ENCODE measurements at places on chromosomes 7 and 10.

DNA sequence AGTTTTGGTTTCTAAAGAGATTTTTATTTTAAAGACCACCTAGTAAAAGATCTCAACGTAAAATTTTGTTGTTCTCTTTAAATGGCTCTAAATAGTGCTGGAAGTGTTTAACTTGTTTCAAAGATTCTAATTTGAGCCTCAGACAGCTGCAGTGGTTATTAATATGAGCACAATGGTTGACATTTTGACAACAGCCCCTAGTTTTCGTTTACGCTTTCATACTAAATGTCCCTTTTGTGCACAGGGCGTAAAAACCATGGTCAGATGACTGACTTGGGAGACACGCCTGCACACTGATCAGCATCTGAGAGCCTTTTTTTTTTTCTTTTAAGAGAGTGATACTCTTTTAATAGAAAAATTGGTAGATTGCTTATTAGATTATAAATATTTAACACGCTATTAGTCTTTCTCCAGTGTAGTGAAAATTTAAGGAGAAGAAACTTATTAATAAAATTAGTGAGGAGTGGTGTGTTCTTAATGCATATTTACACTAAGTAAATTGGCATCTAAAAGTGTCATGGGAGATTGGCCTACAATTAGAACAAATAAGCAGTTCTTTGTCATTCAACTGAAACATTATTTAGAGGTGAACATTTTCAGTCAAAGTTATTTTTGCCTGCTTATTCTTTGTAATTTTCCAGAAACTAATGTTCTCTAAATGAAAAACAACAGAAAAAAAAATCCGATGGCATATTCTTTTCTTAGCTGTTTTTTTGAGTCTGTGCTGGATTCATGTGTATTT is 182.8 kb upstream of the PHYHIPL start:
- DNase-seq = no peak

DNA sequence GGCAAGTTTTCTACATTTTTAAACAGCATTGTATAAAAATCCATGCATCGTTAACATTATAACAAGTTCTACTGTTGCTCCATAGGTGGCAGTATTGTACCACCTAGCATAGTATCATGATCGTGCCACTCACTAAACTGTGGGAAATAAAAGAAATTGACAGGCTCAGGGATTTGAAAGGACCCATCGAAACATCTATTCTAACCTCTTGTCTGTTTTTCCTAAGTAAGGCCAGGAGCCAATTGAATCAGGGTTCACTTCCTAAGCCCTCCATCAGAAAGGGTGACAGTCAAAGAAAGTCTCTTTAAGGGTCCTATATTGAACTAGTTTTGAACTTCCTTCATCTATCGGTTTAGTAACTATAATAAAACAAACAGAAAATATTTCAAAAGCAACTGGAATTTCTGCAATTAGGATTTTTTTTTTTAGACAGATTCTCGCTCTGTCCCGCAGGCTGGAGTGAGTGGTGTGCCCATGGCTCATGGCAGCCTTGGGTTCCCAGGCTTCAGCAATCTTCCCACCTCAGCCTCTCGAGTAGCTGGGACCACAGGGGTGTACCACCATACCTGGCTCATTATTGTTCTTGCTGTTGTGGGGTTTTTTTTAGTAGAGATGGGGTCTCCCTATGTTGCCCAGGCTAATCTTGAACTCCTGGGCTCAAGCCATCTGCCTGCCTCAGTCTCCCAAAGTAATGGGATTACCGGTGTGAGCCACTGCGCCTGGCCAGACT is 9.4 kb downstream of the HACD1 start:
- DNase-seq = peak; percentile 19

DNA sequence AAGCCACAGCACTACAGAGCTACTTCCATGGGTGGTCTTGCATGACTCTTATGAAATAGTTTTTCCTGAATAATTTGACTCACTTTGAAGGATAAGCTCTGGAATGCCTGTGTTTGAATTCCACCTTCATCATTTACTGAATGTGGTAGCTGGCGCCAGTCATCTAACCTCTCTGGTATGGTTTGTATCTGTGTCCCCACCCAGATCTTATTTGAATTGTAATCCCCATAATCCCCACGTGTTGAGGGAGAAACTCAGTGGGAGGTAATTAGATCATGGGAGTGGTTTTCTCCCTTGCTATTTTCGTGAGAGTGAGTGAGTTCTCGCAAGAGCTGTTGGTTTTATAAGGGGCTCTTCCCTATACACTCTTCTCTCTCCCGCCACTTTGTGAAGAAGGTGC is 11.2 kb upstream of the SLC13A1 start:
- no peak for DNase-seq

GRCh38 chr10:119358152-119358512 is 150.8 kb downstream of the GRK5 start:
- no peak for DNase-seq

- no peak for DNase-seq
These were observed 1.2 kb upstream of the NAMPT start for GRCh38 chr7:106285855-106286492.

DNA sequence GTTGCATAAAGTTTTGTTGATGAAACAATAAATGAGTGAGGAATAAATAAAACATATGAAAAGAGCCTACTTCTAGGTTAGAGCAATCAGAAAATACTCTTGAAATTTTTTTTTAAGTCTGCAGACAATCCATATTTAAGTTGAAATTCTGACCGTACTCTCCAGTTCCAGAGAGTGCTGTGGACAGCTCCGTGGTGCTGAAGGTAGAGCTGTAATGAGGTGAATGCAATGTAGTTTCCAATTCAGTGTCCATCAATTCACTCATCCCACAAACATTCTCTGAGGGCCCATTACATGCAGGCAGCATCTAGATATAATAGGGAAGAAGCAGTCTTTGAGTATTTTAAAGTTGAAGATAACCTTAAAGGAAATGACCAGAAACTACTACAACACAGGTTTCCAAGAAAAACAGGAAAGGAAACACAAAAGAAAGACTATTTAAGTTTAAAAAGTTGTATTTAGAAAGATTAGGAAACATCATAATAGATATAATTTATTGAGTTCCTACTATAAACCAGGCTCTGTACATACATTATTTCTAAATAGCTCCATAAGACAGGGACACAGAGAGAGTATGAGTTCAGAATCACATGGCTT is 44.0 kb upstream of the CRTAC1 start:
- peak; percentile 1 for DNase-seq

DNA sequence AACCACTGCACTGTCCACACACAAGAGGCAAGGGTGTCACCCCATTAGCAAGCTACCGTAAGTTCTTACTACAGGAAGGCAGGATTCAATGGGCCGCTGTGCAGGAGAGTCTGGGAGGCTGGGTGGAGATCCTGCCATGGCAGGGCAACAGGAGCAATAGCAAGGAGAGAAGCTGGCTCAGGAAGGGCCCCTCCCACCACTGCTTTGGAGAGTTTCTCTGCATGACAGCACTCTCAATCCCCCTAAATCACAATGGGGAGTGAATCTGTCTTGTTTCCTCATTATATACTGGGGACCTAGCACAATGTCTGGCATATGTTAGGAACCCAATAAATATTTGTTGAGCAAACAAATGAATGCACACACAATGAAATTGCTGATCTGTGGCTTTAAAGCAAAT is 83.2 kb upstream of the SFMBT2 start:
- DNase-seq = no peak

DNA sequence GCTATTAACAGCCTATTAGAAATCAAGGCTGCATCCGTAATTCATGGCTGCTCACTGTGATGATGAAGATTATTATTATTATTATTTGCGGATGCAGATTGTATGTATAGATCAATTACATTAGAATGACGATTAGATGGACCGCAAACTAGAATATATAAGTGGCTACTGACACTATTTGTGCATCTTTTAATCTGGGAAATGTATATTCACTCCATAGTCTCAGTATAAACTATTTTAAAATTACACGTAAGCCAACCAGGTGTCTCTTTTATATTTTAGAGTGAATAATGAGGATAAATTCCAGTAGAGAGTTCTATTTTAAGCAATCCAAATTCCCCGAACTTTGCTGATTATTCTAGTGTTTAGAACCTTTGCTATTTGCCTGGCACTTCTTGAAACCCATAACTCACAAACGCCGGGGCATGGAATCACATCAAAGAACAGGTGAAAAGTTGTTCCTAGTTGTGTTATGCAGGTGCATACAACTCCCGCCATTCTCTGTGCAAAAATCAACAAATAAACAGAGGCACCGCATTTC is 509 bp upstream of the ING3 start:
- DNase-seq = no peak

GRCh38 chr7:112579388-112579787 is 98.6 kb downstream of the LSMEM1 start:
- DNase-seq = no peak

DNA sequence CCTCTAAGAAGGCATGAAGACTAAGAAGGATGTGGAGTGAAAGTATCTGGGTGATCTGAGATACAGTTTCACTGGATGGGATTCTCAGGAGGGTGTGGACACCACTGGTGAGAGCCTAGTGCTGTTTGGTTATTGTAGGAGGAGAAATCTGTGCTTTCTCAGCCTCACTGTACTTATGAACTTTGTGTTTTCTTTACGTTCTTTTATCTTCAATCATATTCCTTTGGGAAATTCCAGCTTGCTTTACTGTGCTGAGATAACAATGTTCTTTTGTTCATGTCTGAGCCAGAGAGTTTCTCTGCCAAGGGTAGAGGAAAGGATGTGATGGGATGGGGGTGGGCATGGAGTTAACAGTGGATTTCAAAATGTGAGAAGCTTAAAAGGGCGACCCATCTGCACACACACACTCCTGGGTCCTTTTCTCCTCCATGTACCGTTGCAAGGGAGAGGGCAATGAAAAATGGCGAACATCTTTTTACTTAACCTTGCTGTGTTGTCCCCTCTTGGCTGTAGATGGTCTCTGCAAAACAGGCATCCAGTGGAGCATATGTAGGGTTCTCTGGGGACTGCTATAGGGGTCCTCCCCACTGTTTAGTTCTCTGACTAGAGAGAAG is 25.0 kb upstream of the TAX1BP1 start:
- DNase-seq = no peak

DNA sequence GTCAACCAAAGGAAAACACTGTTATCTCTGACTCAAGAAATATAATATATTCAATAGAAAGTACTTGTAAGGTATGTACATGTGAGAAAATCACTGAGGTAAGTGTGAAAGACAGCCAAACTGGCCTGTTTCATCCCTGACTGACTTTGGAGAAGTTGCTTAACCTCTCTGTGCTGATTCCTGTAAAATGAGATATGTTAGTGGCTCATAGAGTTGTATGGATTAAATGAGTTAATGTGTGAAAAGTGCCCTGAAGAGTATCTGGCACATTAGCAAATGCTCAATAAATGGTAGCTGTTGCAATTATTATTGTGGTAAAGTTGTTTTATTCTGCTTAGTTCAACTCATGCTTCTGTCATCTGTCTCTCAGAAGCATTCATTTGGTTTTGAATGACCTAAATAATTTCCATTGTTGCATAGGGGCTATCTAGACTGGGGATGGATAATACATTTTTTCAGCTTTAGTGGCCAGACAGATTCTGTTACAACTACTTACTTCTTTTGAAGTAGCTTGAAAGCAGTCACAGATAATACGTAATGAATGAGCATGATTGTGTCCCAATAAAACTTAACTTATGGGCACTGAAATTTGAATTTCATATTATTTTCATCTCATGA is 84.3 kb downstream of the SKAP2 start:
- DNase-seq = no peak

GRCh38 chr10:112187527-112187926 is 4.0 kb upstream of the GPAM start:
- no peak for DNase-seq

GRCh38 chr7:99210265-99210970 is 2.5 kb upstream of the KPNA7 start:
- no peak for DNase-seq

- no peak for DNase-seq
These were observed 55.6 kb upstream of the KMT2E start for GRCh38 chr7:104958371-104958865.

DNA sequence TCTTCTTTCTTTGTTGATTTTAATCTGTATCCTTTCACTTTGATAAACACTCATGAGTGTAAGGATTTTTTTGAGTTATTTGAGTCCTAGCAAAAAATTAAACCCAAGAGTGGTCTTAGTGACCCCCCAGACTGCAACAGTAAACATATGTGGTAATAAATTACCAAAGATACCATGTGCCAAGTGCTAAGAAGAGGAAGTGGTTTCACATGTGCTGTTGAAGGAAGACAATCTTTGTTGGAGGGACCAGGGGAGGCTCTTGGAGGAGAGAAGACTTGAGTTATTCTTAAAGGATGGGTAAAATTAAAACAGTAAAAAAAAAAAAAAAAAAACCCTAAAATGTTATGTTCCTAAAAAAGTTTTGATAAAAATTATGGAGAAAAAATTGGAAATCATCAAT is 150.2 kb downstream of the SEC23IP start:
- DNase-seq = no peak

DNA sequence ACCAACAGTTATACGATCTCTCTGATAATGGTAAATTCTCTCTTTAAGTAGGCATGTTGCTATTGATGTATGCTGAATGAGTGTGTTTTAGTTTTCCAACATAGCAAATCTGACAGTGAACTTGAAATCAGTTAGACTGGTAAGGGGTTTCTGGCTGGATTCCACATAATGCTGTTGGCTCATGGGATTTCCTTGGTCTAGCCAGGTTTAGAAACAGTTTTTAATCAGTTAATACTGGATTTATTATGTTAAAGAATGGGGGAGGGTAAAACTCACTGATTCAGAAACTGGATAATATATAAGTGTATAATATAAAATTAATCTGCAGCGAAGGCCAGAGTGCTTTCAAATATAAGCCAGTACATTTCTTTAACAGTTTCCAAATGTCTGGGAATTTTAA is 55.6 kb downstream of the PCDH15 start:
- DNase-seq = no peak

DNA sequence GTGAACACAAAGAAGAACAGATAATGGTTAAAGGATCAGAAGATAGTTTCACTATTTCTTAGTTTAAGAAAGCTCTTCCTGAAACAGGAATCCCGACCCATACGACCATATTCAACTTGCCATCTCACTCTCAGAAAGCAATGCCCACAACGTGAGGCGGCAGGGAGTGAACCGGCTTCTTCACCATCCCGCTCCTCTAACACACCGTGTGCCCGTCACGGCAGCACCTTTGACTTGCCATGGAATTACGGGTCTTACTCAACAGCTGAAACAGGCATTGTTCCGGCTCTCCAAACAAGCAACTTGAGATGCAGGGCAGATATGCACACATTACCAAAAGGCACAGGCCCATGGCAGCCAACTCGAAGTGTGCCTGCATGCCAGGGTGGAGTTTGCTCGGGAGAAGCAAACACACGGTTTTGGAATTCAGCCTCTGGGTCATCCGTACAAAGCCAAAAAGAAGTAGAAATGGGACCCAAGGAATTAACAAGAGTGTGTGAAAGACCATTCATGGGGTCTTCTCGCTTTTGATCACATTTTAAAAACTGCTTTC is 293.6 kb downstream of the DNAJB6 start:
- no peak for DNase-seq

DNA sequence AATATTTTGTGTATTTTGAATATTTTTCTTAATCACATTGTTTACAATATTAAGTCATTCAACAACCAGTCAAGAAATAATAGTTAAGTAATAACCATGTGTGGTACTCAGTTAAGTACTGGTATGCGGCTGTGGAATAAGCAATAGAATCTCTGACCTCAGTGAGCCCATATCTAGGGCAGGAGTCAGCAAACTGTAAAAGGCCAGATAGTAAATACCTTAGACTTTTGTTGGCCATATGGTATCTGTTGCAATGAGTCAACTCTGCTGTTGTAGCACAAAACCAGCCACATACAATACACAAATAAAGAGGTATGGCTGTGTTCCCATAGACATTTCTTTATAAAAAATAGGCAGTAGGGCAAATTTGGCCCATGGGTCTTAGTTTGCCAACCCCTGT is 311.6 kb upstream of the SEMA3A start:
- peak; percentile 44 for DNase-seq
